ENCODE measurements at places on chromosomes 7 and 10. TPM values are rescaled to one million over a fixed set of nuclear protein-coding genes. Genes with fewer than 3 reads are reported as not detected.

The CPN1 gene
- total RNA-seq: not detected

The NPY4R gene
- not detected for total RNA-seq

The SPDYE2B gene
- not detected for total RNA-seq

The GATA3 gene
- total RNA-seq: not detected

GRCh38 chr7:155337946-155338631 lies 40.4 kb downstream of the INSIG1 start:
- no peaks in the 10 kb centered on the region for H3K4me1 ChIP-seq
- H3K27ac ChIP-seq: no peak overlapping the region
- DNase-seq: no peak
- H3K36me3 ChIP-seq: no peaks in the 10 kb centered on the region

DNA sequence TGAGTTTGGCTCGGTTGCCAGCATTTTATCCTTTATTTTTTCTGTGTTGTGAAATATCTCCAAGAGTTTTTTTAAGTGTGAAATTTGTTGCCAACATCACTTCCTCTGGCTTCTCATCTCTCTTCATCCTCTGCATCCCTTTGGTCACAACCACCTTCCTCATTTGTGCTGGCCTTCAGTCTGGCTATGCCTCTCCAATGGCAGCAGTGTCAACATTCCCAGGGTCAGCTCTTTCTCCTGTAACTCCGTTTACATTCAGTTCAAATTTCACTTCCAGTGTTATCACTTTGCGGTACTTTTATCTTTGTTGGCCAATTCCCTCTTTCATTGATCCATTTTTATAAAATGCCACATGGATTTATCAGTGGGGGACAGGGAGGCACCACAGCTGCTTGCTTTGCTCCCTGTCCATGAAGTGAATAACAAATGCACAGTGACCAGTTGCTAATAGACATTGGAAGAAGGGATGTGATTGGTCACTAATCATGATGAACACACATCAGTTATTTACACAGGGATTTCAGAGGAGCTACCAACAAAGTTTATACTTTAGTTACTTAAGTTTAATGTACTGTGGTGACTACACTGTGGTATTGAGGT lies 311.4 kb upstream of the LRGUK start:
- no peaks in the 10 kb centered on the region for H3K36me3 ChIP-seq
- DNase-seq: no peak
- H3K4me1 ChIP-seq: no peaks in the 10 kb centered on the region
- no peak overlapping the region for H3K27ac ChIP-seq

- no peak overlapping the region for H3K27ac ChIP-seq
- H3K4me3 ChIP-seq: no peak overlapping the region
- H3K27me3 ChIP-seq: no peaks in the 10 kb centered on the region
- no peaks in the 10 kb centered on the region for H3K4me1 ChIP-seq
- no peak for DNase-seq
- H3K36me3 ChIP-seq: no peaks in the 10 kb centered on the region
Observed at GRCh38 chr10:86106616-86107015, 260.0 kb downstream of the GRID1 start.

- H3K27ac ChIP-seq: no peak overlapping the region
- H3K4me3 ChIP-seq: peak overlapping the region; percentile 73
- peaks cover 14% of the 10 kb centered on the region for H3K4me1 ChIP-seq
Observed at GRCh38 chr10:84329196-84329611, 815 bp downstream of the CCSER2 start.

DNA sequence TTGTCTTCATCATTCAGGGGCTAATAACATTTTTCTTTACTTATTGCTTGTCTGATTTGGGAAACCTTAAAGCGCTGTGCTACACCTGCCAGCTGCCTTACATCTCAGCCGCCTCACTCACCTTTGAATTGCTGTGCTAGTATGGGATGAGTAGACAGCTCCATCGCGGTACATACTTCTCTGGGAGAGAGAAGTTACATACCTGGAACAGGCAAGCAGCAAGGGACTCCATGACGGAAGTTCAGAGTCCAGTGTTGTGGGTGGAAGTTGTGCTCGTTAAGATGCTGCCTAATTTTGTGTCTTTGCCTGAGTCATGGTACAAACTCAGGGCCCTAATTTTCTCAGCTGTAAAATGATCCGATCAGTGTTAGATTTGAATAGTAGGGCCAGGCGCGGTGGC lies 1.9 kb downstream of the NUB1 start:
- H3K27me3 ChIP-seq: no peaks in the 10 kb centered on the region
- H3K4me1 ChIP-seq: peaks cover 32% of the 10 kb centered on the region
- H3K36me3 ChIP-seq: peaks cover 24% of the 10 kb centered on the region
- H3K4me3 ChIP-seq: no peak overlapping the region

GRCh38 chr7:138606236-138606635 lies 94.9 kb downstream of the SVOPL start:
- no peak overlapping the region for H3K4me3 ChIP-seq
- no peak overlapping the region for H3K27ac ChIP-seq
- no peaks in the 10 kb centered on the region for H3K36me3 ChIP-seq

DNA sequence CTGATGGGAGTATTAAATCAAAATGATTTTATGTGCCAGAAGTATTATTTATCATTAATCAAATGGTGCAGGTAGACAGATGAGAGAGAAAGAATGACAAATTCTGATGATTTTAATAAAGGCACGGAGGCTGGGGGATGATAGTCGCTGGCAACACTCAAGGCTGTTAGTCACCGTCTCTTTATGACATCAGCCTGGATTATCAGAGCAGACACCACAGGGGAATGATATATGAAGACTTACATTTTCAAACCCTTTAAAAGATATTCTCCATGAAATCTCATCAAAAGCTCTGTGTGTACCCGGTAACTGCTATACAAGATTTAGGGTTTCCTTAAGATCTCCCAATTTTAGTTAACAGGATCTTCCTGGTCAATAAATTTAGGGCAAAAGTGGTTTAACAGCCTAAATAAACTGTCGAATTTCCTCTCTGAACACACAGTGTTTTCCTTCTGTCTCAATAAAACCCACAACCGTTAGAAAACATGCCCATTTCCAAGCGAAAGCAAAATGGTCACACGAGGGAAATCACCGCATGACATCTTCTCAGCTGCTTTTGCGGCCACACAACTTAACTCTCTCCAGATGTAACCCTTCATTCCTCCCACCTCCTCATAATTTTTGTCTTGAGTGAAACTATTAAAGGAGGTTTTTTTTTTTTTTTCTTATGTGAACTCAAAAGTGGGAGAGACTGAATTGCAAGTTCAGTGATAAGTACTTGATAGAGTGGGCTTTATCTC lies 133.2 kb upstream of the FAM171A1 start:
- no peak overlapping the region for H3K27ac ChIP-seq
- no peaks in the 10 kb centered on the region for H3K36me3 ChIP-seq
- DNase-seq: no peak
- no peaks in the 10 kb centered on the region for H3K4me1 ChIP-seq
- H3K4me3 ChIP-seq: no peak overlapping the region
- H3K27me3 ChIP-seq: no peaks in the 10 kb centered on the region

DNA sequence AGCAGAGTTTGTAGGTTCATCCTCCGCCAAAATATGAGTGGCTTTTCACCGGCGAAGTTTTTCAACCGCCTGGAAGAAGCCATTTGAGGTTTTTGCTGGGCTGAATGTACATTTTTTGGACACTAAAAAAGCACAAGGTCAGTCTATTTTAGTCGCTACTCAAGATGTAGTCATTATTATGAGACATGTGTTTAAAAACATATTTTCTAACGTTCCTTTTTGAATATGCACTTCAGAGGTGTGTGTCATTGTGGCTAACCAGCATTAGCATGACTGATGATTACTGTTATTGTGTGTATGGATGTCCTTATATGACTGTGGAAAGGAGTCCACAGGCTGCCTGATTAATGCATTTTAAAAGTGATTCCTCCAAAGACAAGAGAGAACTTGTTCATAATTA lies 605.4 kb downstream of the INHBA start:
- H3K36me3 ChIP-seq: no peaks in the 10 kb centered on the region
- no peak overlapping the region for H3K4me3 ChIP-seq
- H3K4me1 ChIP-seq: no peaks in the 10 kb centered on the region
- no peaks in the 10 kb centered on the region for H3K27me3 ChIP-seq
- no peak for DNase-seq

DNA sequence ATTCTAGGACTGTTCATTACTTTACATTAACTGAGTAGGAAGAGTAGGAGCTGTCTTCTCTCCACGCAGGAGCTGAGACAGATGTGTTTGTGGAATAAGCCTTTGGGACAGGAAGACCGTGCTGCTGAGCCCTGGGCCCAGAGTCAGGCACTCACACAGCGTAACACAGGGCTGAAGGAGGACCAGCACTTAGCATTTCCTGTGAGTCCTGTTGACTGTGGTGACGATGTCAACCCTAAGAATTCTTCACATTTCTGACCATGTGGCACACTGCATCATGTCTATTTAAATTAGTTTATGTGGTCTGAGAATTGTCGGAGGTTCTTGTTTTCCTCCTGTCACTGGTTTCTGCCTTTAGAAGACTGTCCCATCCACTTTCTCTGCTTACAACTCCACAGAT lies 117.2 kb downstream of the PIP4K2A start:
- H3K36me3 ChIP-seq: no peaks in the 10 kb centered on the region
- no peak overlapping the region for H3K27ac ChIP-seq
- H3K4me1 ChIP-seq: peaks cover 5% of the 10 kb centered on the region

- H3K27ac ChIP-seq: no peak within 1 kb of the TSS
- no peaks in the 10 kb centered on the region for H3K27me3 ChIP-seq
- peaks cover 22% of the 10 kb centered on the region for H3K4me1 ChIP-seq
Observed at GRCh38 chr7:22726907-22727713, at the start of gene IL6. IL6 (plus strand) TSS chr7:22727200; CDS start chr7:22727263, 63 bp downstream.

GRCh38 chr10:29851241-29851640 lies 208.1 kb downstream of the JCAD start:
- no peak overlapping the region for H3K4me3 ChIP-seq
- no peak for DNase-seq
- H3K27me3 ChIP-seq: no peaks in the 10 kb centered on the region
- H3K27ac ChIP-seq: no peak overlapping the region
- H3K4me1 ChIP-seq: no peaks in the 10 kb centered on the region
- H3K36me3 ChIP-seq: no peaks in the 10 kb centered on the region

DNA sequence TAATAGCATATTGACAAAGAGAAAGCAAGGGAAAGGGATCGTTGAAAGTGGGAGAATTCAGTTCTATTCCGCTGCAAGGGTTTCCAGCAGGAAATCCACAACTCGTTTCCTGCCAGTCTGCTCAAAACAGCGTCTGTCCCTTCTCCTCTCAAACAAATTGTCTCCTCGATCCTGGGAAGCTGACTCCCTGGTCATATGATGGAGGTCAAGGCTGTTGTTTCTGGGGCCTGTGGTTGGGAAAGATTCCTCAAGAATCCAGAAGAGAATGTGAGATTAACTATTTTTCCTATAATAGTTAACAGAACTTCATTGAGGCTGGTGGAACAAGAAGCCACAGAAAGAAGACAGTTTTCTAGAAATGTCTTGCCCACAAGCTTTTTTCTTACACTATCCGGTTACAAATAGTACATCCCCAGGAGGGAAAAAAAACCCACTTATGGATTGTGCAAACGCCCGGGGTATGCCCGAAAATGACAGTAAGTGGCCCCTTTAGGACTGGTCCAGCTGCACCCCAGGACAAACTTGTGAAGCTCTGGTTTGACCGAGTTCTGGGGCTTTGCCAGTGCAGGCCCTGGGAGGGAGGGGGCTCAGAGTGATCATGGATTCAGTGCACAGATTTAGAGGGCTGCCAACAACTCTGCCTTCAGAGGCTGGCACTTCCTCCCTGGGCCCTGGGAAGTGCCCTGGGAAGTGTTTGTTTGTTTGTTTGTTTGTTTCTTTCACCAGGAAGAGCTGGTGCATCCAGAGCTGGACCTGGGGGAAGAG lies 49.4 kb upstream of the CTBP2 start:
- no peaks in the 10 kb centered on the region for H3K36me3 ChIP-seq
- no peak overlapping the region for H3K27ac ChIP-seq

GRCh38 chr10:66239062-66239461 lies 686.8 kb upstream of the LRRTM3 start:
- peaks cover 8% of the 10 kb centered on the region for H3K4me1 ChIP-seq
- no peak for DNase-seq
- H3K27me3 ChIP-seq: no peaks in the 10 kb centered on the region
- no peaks in the 10 kb centered on the region for H3K36me3 ChIP-seq
- H3K27ac ChIP-seq: no peak overlapping the region

DNA sequence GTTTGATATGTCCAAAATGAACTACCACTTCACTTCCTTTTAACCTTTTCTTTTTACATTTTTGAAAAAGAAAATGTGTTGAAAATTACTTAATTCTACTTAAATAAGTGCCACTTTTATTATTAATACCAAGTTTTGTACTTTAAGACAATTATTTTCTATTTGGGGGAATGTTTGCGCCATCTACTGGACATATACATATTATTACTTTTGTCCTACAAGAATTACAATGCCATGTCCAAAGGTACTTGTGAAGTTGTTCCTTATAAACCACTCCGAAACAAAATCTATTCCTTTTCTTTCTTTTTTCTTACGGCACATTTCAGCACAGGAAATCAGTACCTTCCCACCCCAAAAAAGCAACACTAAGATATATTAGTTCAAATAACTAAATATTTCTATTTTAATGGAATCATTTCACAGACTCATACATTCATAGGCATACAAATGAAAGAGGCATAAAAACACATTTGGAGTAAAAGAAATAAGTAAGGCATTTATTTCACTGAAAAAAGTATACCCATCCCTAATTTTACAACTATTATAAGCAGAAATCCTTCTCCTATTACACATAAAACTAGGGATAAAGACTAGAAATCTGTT lies 169.9 kb downstream of the RNF133 start:
- no peaks in the 10 kb centered on the region for H3K36me3 ChIP-seq
- no peaks in the 10 kb centered on the region for H3K27me3 ChIP-seq
- H3K4me1 ChIP-seq: no peaks in the 10 kb centered on the region
- H3K4me3 ChIP-seq: no peak overlapping the region
- no peak overlapping the region for H3K27ac ChIP-seq
- peak; percentile 73 for DNase-seq

GRCh38 chr10:80465839-80466590 lies 11.9 kb downstream of the TSPAN14 start:
- no peaks in the 10 kb centered on the region for H3K27me3 ChIP-seq
- no peaks in the 10 kb centered on the region for H3K36me3 ChIP-seq
- H3K4me1 ChIP-seq: peaks cover 16% of the 10 kb centered on the region
- DNase-seq: no peak

DNA sequence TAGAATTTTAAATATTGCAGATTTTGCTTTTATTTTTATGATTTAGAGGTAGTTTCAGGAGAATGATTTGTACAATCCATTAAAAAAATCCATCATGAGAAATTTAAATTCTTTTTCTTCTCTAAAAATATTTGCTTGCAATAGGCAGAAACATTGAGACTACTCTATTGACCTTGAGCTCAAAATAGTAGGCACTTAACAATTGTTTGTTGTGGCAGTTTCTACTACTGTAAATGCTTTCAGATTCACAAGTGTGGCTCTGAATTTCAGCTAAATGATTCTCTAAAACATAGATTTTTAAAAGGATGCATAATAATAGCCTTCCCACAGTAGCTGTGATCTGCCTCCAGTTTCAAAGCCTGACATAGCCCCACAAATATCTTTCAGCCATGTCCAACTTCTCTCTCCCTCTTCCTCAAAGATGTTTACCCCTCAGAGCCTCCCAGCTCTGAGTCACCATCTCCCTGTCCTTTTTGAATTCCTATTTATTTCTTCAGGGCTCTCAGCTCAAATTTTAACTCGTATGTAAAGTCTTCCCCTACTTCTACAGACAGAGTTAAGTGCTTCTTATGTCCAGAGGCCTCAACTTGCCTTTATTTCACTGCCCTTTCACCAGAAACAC lies 160.5 kb downstream of the AOAH start:
- no peak overlapping the region for H3K27ac ChIP-seq
- no peaks in the 10 kb centered on the region for H3K36me3 ChIP-seq
- no peaks in the 10 kb centered on the region for H3K27me3 ChIP-seq

GRCh38 chr7:71251706-71252105 lies 119.8 kb downstream of the GALNT17 start:
- no peak for DNase-seq
- H3K27ac ChIP-seq: no peak overlapping the region
- no peaks in the 10 kb centered on the region for H3K36me3 ChIP-seq
- no peaks in the 10 kb centered on the region for H3K4me1 ChIP-seq
- H3K27me3 ChIP-seq: no peaks in the 10 kb centered on the region
- no peak overlapping the region for H3K4me3 ChIP-seq
